ENCODE measurements at places on chromosomes 3 and 15.

- no peak for DNase-seq
These were observed 27.6 kb downstream of the ALS2CL start for GRCh38 chr3:46665763-46666452.

GRCh38 chr3:110521019-110521418 is 550.6 kb upstream of the NECTIN3 start:
- DNase-seq = peak; percentile 92

GRCh38 chr15:81893182-81893835 is 152.5 kb downstream of the MEX3B start:
- no peak for DNase-seq

- peak; percentile 81 for DNase-seq
These were observed at the start of gene ADAMTS7 for GRCh38 chr15:78811124-78811824. Gene ADAMTS7, minus strand, starts transcription at chr15:78811464. Its CDS starts 244 bp downstream, at chr15:78811220.

DNA sequence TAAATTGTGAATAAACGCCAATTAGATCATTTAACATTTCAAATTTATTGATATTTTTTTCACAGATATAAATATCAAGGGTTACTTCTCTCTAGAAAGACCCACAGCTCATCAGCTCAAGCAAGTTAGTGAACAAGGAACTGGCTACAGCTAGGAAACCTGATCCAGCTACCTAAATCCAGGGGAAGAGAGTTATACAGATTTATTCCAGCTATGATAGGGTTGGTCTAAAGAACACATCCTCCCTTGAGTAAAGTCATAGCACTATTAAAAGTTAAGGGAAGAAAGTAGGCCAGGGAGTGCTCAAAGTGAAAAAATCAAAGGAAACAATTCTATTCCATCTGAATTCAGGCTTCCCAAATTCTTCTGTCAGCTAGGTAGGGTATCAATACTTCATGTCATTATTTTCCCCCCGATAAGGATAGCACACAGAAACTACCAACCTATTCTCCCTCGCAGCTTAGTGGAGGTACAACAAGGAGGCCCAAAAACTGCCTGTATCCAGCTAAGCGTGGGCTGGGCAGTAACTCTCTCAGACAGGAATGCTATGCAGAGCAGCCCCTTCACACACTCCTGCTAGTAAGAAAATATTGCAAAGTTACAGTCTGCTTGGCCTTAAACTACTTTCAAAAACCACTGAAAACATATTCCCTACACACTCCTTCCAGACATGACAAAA is 44.0 kb downstream of the DCUN1D1 start:
- no peak for DNase-seq

GRCh38 chr15:89367485-89368451 is 33.1 kb upstream of the POLG start:
- DNase-seq = no peak

GRCh38 chr15:65936282-65936681 is 67.0 kb downstream of the RAB11A start:
- DNase-seq = no peak

GRCh38 chr3:87305517-87305916 is 29.1 kb upstream of the POU1F1 start:
- DNase-seq = no peak

DNA sequence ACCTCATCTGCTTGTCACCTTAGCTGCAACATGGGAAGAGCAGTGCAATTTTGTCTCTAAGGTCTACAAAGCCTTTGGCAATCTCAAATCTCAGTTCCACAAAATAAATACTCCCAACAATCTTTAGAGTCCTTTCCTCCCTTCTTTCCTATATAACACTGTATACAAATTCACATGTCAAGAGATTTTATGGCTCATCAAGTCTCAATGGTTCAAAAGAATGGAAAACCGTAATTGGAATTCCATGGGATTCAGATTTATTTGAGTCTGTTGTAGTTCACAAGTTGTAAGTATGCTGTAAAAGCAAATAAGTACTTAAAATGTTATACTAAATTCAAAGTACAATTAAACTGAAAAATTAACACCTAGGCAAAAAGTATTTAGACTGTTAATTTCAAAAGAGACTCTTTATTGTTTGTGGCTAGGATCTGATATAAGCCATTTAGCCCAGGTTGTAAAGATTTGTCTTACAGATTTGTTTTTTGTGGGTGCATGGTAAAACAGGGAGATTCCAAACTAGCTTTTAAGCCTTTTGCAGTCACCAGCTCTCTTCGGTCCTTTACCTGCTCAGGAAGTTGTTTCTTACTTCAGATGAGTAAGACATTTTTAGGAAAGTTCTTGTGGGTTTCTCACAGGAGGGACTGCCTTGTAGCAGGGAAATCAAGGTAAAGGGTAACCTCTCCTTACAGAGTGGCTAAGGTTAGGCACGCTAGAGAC is 50.1 kb downstream of the CMSS1 start:
- no peak for DNase-seq

DNA sequence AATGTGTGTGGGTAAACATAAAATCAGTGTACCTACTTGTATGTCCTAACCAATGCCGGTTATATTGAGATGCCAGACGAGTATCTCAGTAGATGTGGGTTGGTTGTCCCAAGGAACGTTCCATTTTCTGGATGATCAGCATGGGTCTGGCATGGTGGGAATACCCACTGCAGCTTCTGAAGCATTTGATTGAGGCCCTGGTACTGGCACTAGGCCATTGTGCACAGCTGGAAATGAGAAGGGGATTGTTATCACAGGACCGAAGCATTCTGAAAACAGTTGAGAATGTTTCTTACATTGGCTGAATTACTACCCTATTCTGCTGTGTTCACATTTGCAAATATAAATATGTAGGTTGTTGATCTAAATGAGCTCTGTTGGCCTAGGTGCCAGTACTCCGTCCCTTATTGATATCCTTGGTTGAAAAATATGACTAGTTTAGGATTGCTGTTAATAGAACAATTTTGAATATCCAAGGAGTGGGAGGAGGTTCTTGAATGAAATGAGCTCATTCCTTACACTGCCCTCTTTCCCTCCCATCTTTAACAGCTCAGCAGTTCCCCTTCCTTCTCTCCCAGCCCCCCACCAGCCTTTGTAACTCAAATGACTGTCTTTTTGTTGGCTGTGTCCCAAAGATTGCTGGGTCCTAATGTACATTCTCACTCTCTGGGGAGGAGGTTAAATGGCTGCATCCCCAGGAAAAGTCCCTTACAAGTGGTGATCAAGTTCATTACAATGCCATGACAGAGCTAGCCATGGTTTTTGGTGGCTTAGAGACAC is 293.3 kb upstream of the TPM1 start:
- DNase-seq = peak; percentile 67

DNA sequence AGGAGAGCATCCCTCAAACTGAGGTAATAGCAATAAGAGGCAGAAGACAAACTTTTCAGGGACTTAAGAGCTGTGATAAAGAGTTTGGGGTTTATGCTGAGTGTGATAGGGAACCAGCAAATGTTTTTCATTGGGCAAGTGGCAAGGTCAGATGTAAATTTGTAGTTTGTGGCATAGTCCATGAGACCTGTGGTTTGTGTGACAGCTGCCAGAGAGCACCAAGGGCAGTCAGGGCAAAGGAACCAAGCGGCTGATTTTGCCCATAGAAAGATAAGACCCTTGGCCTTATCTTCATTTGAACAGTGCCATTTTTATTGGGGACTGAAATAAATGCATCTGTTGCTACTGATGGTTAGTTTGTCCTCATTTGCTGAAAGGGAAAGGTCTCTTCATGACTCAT is 220.3 kb downstream of the LRRN1 start:
- DNase-seq = no peak

GRCh38 chr3:23324745-23325144 is 121.6 kb downstream of the UBE2E2 start:
- peak; percentile 71 for DNase-seq

DNA sequence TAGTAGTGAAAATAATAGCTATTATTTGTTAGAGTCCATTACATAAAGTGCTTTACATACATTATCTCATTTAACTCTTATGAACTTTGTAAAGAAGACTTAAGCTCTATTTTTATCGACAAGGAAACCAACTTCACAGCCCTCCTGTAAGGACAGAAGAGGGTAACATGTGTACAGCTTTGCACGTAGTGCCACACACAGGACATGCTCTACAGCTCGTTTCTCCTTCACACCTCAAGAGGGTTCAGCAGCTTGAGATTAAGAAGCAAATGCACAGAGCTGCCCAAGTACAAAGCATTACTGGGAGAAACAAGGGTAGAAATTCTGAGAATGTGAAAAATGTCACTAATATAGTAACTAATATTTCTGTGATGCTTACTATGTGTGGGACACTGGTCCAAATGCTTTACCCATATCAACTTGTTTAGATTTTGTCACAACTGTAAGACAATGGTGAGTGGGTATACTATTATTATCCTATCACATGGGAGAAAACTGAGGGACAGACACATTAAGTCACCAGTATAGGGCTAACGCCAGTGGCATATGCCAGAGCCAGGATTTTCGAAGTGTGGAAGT is 327.8 kb downstream of the CTNNB1 start:
- no peak for DNase-seq

GRCh38 chr3:2262204-2262603 is 163.5 kb downstream of the CNTN4 start:
- DNase-seq = no peak

DNA sequence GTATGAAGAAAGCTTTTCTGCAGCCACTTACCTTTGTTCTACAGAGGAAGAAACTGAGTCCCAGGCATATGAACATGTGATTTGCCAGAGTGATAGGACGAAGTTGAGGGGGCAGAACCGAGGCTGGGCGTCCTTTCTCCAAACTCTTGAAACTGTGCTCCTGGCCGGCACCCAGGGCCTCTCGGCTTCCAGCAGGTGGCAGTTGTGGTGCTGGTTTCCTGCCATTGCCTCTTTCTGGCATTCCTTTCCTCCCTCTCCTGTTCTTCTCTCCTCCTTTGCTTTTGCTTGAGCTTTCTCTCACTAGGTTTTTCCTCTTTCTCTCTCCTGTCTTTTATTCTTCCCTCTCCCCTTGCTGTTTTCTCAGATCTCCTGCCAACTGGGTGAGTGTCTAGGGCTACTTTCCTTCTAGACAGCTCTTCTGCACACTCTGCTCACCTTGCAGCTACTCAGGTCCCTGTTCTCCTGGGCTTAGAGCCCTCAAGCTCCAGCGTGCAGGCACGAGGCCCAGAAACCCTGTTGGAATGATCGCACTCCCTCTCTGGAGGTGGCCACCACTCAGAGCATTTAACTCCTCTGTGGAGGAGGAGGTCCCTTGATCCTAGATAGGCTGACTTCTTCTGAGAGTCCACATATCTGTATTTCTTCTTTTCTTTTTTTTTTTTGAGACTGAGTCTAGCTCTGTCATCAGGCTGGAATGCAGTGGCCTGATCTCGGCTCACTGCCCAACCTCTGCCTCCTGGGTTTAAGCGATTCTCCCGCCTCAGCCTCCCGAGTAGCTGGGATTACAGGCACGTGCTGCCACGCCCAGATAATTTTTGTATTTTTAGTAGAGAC is 26.2 kb downstream of the TRAK1 start:
- peak; percentile 86 for DNase-seq

GRCh38 chr3:149299938-149300801 is 33.3 kb downstream of the TM4SF18 start:
- peak; percentile 93 for DNase-seq

DNA sequence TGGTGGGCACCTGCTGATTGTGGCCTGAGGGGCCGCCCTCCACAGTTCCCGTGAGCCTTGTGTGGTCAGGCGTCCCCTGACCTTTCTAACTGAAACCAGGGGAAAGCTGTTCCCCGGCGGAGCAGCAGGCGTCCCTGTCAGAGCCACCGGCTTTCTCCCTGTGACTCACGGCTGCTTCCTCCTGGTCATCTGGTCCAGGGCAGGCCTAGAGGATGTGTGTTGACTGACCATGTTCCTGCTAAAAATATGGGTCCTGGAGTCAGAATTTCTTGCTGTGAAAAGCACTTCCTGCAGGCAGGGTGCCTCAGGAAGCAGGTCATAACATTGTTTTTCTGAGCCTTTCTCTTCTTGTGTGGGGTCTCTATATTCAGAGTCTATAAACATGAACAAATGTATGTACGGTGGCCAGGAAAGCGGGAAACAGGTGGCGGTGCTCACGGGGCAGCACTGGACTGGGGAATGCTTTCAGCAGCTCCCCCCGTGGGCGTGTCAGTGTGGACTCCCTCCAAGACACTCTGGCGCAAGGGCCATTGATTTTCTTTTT is 38.4 kb upstream of the CGNL1 start:
- no peak for DNase-seq

Measured in fibroblast of skin of right quadriceps (primary cell).